ENCODE measurements at places on chromosomes 16 and 17.

DNA sequence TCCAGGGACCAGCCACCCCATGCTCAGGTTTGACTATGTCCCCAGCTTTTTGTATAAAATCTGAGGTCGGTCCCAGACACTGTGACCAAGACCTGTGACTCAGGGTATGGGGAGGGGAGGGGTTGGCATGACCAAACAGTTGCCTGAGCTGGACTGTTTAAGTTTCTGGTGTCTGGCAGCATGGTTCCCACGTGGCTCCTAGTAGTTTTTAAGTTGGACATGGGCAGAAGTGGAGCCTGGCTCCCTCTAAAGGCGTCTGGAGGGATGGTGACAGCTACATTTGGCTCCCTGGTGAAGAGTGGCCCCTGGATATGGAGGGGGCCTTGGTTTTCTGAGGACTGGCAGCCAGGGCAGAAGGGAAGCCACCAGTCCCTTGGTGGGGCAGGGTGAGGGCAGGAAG, 7.9 kb downstream of the SMCR8 start:
- no peak for DNase-seq

DNA sequence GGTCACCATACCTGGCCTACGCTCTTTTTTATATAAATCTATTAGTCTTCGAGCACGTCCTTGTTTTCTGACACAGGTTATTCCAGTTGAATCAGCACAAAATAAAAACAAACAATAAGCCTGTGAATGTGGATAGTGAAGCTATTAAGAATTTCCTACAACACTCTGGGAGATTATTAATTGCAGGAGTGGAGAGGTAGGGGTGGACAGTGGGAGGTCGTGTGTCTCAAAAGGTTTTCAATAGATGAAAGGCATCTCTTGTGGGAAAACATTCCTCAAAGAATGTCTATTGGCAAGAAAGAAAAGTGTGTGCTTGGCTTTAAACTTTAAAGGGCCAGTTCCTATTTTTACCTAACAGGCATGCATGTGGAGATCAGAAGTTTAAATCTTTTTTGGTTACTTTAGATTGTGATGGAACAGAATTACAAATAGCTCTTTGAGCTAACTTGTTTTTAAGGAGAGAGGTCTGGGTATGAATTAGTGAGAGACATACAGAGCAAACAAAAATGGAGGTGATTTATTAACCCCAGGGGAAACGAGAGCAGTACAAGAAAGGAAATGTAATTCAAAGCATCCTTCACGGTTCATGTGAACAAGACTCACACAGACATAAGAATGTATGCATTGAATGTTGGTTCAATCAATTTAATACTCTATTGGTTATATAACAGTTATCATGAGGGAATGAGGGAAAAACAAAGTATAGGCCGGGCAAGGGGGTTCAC, 9.0 kb downstream of the SMYD4 start:
- DNase-seq = no peak

- no peak for DNase-seq
Observed at GRCh38 chr16:46822270-46822669, 8.7 kb downstream of the C16orf87 start.

GRCh38 chr16:20624882-20625807, 49.0 kb upstream of the ACSM2B start:
- DNase-seq = no peak

DNA sequence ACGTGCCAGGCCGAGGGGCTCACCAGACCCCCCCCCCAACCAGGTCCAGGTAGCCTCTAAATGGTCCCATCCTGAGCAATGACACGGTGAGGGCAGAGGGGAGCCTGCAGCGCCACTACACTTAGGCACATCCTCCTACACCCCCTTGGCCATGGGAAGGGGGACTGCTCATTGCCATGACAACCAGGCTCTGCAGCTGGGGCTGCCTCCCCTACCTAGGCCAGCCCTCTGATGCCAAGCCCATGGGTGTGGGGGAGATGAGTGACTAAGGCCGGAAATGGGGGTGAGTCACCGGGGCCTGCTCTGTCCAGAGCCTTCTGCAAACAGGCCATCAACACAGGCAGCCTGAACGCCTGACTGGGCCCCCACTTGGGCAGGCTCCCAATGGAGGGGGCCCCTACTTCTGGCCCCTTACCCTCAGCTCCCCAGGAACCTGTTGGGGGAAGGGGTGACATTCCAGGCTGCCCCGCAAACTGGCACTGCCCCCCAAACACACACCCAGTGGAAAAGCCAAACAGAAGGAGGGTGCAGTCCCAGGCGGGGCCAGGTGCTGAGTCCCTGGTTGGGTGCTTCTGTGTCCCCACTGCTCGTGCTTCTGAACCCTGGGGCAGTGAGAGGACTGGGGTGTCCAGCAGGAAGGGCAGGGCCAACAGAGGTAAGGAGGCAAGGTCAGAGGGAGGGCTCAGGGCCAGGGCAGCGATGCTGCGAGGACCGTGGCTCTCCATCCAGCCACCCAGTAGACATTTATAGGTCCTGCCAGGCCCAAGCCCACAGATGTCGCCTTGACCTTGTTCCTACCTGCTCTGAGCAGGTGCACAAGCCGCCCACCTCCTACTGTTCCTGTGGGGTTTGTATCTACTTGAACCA, 8.2 kb downstream of the PLCD3 start:
- DNase-seq = peak; percentile 78

GRCh38 chr16:48492133-48492532, 106.9 kb upstream of the SIAH1 start:
- DNase-seq = no peak

GRCh38 chr17:52837492-52837891, 679.0 kb upstream of the CA10 start:
- no peak for DNase-seq
